ENCODE measurements at places on chromosomes 12 and 14. TPM values are rescaled to one million over a fixed set of nuclear protein-coding genes. Genes with fewer than 3 reads are reported as not detected.
A peak's percentile ranks its signal among the peaks of the same experiment; 100 is the strongest.

GRCh38 chr12:24562771-24563431 lies 386.0 kb downstream of the BCAT1 start:
- no peak for DNase-seq

GRCh38 chr14:106551265-106551664 lies 1024.9 kb downstream of the TMEM121 start:
- no peak for DNase-seq

DNA sequence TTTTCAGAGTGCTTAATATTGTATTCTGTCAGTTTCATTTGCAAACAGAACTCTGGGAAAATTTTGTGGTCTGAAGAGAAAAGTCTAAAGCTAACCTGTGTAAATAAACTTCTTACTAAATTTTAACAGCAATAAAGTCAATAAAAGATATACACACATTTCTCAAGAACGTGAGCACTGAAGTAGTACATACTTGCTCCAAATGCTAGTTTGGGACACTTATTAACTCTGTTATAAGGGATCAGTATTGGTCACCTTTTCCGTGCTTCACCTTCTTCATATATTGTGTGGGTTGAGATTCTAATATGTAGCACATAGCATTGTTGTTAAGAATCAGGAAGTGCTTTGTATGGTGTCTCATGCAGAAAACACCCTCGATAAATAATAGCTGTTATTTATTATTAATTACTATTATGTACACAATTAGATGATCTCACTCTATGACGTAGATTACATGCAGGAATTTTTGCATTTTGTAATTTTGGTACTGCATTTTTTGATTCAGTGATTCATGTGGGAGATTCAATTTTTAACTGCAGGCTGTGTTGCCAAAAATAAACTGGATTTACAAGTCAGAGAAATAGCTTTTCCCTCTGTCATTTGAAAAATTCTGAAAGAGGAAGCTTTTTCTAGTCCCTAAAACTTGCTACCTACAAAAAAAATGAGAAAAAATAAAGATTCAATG lies 300.9 kb downstream of the ACSS3 start:
- DNase-seq: no peak

GRCh38 chr14:72613231-72613974 lies 280.5 kb downstream of the DPF3 start:
- DNase-seq: no peak

DNA sequence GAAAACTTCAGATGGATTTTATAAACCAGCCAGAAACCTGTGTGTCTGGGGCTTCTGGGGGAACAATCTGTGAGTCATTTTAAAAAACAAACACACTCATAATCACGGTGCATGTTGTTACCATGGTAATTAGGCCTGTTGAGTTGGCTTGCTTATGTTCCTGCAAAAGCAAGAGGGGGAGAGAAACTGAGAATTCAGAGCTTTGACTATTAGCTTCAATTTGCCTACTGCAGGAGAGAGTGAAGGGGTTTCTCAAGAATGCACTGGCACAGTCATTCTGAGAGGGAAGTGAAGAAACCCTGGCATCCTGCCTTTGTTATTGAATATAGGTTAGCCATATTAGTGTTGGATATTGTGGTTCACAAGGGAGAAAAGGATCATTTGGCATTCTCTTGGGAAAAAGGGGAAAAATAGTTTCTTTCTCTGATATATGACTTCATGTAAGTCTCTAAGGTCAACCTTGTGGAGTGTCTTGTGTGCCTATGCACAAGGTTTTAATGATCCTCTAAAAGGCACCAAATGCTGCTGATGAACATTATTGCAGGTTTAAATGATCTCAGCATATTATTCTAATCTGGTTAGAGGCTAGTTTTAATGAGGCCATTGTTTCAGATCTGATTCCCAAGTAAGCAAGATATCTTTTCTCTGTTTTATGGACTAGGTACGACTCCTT lies 12.9 kb downstream of the GNG2 start:
- DNase-seq: peak; percentile 89

GRCh38 chr14:92456215-92457015 lies 57.2 kb upstream of the RIN3 start:
- DNase-seq: peak; percentile 57

- no peak for DNase-seq
Observed at GRCh38 chr12:18990856-18991255, 138.7 kb upstream of the PLEKHA5 start.

DNA sequence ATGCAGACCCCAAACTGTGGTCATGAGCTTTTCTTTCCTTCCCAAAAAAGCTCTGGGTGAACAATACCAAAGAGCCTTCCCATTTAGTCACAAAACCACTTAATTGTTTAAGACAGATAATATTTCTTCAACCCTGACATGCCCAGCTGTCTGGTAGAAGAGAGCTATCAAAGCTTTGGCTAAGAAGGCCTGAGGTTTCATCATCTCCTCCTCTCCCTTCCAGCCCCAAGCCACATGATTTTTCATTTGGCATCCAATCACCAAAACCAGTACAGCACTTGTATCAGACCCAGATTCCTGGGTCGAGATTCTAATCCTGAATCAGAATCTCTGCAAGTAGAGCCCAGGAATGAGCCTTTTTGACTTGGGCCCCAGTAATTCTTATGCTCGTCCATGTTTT lies 199.6 kb upstream of the TMEM260 start:
- no peak for DNase-seq

The KRT77 gene
- total RNA-seq: not detected

DNA sequence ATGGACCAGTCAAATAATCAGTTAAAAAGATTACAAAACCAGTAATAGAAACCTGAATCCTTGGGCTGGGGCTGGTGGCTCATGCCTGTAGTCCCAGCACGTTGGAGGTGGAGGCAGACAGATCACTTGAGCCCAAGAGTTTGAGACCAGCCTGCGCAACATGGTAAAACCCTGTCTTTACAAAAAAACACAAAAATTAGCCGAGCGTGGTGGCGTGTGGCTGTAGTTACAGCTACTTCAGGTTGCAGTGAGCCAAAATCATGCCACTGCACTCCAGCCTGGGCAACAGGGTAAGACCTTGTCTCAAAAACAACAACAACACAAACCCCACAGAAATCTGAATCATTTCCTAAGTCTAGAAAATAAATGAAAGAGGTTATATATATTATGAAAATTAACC lies 100.6 kb downstream of the HEATR5A start:
- no peak for DNase-seq
